ENCODE measurements at places on chromosomes 6 and 20. TPM values are rescaled to one million over a fixed set of nuclear protein-coding genes. Genes with fewer than 3 reads are reported as not detected.

- DNase-seq, result no peak
Measured at GRCh38 chr6:110882274-110882619, 7.7 kb downstream of the AMD1 start.

EPPIN gene
- not detected for total RNA-seq

DNA sequence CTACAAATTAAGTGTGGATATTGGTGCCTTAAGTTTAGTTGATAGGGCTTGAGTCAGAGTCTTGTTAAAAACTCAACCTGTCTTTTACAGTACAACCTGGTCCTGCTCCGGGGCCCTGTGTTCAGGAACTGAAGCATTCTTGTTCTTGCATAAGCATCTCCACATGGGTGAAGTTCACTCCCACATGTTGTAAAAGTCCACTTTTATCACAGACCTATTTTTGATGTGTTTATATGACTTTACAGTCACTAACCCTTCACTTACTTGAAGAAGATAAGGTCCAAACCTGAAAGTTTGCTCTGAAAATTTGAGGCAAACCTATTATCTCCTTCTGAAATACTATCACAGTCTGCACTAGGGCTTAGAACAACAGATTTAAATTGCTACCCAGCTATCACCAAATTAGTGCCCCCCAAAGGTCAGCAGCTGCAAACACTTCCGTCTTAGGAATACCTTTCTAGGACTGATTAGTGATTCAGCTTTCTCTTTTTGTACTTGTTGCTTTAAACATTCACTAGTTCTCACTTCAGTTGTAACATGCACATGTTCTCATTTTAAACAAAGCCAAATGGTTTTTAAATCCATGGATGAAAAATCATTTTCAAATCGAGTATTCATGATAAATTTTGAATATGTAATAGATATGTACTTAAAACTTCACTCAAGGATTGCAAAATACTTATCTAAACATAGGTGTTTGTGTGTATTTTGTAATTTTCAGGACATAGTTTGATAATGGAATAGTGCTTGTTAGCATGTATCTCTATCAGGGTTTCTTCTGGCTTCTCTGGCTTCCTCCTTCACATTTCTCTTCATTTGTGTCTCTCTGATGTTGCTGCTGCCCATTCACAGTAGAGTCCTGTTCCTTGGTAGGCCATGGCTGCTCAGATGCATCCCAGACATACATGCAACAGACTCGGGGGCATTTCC, 469.8 kb upstream of the SOX4 start:
- DNase-seq, result no peak

DNA sequence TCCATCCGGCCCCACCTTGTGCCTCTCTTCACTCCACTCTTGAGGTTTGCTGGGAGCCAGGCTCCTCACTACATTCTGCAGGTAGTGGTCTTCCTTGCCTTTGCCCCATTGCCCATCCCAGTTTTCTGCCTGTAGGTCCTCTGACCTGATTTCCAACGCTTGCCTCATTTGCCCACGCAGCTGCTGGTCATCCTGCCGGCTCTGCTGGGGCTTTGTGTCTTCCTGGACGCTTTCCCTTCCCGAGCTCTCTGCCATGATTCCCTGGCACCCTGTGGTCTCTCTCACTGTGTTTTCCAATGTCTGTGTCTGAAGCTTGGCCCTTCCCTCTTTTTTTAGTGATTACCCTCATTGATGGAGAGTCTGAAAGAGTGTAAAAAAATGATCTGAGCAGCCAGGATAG, 451.6 kb downstream of the UTRN start:
- DNase-seq, result no peak

DNA sequence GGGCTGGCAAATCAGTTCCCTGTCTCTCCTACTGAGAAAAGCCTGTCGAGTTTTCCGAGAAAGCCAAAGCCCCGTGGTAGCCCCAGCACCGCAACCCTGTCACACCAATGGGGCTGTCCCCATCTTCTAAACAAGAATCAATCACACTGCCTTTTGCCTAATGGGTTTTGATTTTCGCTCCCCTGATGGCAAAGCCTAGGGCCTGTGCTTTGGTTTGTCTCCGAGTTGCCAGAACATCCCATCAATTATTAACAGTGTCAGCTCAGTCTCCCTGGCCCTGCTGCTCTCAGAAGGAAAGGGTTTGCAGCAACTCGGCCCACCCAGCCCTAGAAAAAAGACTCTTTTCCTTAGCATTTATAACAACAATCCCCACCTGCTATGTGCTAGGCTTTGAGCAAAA, 4.2 kb downstream of the KCNB1 start:
- no peak for DNase-seq

C6orf47 gene
- 11.7 TPM for total RNA-seq

- DNase-seq, result no peak
Measured at GRCh38 chr20:10649080-10649796, 24.6 kb downstream of the JAG1 start.

DNA sequence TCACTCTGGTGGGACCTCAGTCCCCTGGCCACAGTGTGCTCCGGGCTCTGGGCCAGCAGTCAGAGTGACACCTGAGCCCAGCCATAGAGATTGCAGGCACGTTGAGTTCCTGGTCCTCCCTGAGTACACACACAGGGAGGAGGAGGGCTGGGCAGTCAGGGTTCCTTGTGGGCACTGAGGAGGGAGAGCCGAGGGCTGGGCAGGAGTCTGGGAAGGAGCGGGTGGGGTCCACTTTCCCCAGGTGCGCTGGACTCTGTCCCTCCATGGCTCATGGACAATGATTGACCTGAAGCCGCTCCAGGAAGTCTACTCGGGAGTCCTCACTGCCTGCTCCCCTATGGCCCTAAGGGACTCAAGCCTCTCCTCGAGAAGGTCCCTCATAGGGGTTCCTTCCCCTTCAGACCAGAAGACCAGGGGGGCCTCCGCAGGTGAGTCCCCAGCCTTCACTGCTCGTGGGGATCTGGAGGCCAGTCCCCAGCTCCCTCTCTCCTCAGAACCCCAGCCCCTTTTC, 1.1 kb downstream of the SLC44A4 start:
- DNase-seq, result no peak

- DNase-seq, result no peak
Measured at GRCh38 chr6:167644412-167645132, 182.1 kb upstream of the AFDN start.

NR2E1 gene
- not detected for total RNA-seq

DNA sequence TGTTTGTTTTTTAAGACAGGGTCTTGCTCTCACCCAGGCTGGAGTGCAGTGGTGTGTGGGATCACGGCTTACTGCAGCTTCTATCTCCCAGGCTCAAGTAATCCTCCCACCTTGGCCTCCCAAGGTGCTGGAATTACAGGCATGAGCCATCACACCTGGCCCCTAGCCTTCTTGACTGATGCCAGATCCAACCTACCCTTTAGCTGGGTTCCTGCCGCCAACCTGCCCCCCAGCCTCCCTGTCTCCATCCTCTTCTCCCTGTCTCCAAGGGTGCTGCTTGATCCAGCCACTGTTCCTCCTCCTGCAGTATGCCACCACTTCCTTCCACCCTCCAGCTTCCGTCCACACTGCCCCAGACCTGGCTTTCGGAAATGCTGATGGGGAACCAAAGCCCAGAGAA, 3.2 kb upstream of the C20orf144 start:
- DNase-seq, result no peak

NOTCH4 gene
- total RNA-seq, result 1.1 TPM

DNA sequence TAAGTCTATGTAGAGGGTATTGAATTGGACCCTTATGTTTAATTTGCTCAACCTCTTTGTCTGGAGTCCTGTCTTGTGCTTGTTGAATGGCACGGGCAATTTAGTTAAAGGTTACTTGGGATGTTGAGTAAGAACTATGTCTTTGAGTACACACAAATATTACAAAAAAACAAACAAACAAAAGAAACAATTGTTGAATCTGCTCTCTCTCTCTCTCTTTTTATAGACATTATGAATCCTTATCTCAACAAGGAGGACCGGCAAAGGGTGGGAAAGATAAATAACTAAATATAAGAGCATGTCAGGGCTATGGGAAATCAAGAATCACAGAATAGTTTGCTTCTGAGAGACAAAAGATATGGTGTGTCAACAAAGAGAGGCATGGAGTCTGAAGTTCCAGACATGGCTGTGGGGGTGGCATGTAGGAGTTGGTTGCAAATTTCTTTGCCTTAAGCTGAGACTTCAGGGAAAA, 608.6 kb downstream of the UTRN start:
- DNase-seq, result no peak

GRCh38 chr6:399785-400534, 8.4 kb downstream of the IRF4 start:
- peak; percentile 78 for DNase-seq

ZSCAN16 gene
- 2.1 TPM for total RNA-seq

DNA sequence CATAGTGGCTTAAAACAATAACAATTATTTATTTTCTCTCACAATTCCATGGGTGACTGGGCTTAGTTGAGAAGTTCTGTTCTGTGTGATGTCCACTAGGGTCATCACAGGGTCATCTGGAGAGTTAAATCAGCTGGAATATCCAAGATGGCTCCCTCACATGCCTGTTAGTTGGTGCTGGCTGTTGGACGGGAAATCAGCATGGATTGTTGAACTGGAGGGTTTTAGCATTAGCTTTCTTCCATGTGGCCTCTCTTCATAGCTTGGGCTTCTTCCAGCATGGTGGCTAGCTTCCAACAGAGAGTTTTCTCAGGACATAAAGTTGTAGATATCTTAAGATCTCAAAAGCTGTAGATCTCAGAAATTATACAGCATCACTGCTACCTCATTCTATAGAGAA, 19.6 kb downstream of the MARCKS start:
- DNase-seq, result no peak

- DNase-seq, result no peak
Measured at GRCh38 chr6:133259561-133259960, 18.4 kb downstream of the EYA4 start.

DNA sequence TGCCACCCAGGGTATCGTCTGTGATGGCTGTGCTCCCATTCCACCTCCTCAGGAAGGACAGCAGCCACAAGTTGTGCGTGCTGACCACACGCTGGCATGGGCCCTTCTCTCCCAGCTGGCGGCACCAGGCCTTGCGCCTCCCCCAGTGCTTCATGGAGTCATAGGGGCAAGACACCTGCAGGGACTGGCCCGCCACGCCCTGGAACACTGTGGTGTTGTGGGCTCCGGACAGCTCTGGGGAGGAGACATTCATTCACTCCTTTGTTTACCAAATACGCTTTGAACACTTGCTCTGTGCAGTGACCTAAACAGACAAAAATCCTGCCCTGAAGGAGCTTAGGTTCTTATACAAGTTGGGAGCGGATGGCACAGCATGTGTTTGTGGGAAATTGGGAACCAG, 1.5 kb downstream of the TREM2 start:
- no peak for DNase-seq

RIPPLY2 gene
- total RNA-seq, result not detected

DNA sequence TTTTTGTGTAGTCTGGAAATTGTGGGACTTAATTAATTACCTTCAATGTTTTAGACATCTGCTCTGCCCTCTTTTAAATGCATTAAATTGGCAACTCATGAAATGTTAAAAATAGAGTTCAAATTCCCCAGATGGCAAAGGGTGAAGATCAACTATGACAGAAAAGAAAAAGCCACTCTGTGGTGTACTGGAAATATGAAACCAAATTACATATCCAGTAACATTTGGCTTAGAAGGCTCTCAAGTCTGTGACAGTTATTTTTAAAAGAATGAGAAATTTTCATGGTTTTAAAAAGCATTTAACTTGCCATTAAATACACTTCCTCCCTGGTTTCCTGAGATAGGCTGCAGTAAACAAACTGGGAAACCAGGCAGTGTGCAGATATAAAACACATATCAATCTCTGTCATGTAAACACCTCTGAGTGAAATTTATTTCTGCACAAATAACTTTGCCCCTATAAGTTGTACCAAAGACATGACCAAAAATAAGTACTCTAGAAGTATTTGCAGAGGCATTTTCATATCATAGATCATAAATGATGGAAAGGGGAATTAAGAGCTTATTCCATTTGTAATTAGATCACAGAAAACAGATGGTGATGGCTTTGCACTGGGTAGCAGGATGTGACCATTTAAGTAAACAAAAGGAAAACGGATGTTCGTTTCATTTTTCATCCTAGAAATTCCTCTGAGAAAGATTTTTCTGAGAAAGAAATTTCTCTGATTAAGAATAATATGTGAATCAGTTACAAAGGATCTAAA, 360.1 kb downstream of the SAMD5 start:
- no peak for DNase-seq

BANF2 gene
- not detected for total RNA-seq

DNA sequence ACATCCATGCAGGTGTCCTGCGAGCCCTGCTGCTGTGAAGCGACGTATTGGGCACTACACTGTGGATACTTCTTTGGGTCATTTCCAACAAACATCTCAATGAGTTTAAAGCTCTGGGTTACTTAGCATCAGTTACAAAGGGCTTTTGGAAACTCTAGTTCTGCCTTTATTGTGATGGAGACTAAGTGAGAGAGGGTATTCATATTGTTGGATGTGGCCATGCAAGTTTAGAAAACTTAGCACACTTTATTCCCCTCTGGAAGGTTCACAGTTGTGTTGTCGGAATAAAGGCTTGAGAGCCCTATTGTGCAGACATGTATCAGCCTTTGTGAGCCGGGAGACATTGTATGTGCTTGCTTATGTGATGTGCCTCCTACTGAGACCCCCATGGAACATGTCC, 22.1 kb downstream of the DUSP22 start:
- DNase-seq, result no peak

DNA sequence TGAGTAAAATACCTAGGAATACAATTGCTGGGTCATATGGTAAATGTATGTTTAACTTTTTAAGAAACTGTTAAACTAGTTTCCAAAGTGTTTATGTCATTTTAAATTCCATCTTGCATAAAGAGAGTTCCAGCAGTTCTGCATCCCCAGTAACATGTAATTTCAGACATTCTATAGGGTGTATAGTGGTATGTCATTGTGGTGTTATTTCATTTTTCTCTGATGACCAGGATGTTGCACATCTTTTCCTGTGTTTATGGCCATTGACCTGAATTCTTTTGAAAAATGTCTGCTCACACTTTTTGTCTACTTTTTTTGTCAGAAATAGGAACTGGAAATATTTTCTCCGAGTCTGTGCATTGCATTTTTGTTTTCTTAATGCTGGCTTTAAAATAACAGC, 128.9 kb downstream of the TMEM200A start:
- no peak for DNase-seq

- no peak for DNase-seq
Measured at GRCh38 chr20:10005885-10006284, 28.9 kb upstream of the ANKEF1 start.

COL20A1 gene
- total RNA-seq, result 0.09 TPM

DNA sequence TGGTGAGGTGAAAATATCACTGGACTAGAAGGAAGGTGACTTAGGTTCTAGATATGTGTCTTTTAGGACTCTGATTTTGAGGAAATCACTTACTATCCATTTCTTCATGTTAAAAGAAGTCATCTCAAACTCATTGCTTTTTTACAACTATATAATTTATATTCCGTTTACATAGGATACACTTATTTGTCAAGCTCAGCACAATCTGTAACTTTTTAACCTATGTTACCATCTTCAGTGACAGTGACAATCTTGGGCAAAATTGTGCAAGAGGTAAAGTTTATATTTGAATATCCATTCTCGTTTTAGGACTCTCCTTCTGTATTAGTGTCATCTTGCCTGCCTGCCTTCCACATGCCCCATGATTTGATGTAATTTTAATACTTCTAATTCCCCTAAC, 74.0 kb upstream of the FAM83B start:
- no peak for DNase-seq

DDX27 gene
- total RNA-seq, result 54.0 TPM

- DNase-seq, result peak; percentile 35
Measured at GRCh38 chr6:15962449-15962764, 166.5 kb upstream of the MYLIP start.

CYP39A1 gene
- not detected for total RNA-seq

HIVEP2 gene
- total RNA-seq, result 30.7 TPM

LRRC73 gene
- total RNA-seq, result 0.18 TPM
